ENCODE measurements at places on chromosomes 2 and 18. TPM values are rescaled to one million over a fixed set of nuclear protein-coding genes. Genes with fewer than 3 reads are reported as not detected.

INO80B gene
- total RNA-seq: 10.4 TPM

DCDC2C gene
- not detected for total RNA-seq

SIGLEC15 gene
- total RNA-seq: 1.2 TPM

MALL gene
- total RNA-seq: 67.1 TPM

PIEZO2 gene
- total RNA-seq: 0.48 TPM

HOXD13 gene
- total RNA-seq: not detected

PRLH gene
- total RNA-seq: not detected

GAL3ST2 gene
- total RNA-seq: not detected

PROKR1 gene
- total RNA-seq: not detected

REG1A gene
- not detected for total RNA-seq
